IPS-NIHi11 (cell line): ENCODE measurements at places on chromosomes 13 and 19.

DNA sequence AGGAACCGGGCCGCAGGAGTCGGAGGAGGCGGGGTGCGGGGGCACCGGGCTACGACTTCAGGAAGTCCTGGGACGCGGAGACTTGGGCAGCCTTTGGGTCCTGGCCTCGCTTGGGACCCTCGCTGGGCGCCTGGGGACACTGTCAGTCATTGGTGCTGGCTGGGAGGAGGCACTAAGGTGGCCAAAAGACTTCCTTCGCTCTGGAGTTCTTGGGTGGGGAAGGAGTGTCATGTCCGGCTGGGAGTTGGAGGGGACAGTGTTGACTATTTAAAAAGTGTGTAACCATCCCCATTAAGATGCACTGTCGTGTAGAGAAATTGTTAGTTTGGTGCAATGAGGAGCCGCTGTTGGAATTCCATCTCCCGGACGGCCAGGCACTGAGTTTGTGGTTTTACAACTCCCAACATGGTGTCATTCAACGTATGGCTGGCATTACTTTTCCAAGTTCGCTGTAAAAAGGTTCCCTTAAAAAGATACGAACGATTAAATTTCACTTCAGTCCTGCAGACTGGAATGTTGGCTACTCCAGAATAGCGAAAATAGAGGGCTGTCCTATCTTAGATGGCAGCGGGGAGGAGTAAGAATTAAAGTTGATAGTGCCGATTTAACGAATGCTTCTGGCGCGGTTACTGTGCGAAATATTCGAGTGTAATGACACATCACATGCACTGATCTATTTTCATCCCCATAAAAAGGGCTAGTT is 776 bp downstream of the DNAJC3 start:
- DNase-seq = no peak

DNA sequence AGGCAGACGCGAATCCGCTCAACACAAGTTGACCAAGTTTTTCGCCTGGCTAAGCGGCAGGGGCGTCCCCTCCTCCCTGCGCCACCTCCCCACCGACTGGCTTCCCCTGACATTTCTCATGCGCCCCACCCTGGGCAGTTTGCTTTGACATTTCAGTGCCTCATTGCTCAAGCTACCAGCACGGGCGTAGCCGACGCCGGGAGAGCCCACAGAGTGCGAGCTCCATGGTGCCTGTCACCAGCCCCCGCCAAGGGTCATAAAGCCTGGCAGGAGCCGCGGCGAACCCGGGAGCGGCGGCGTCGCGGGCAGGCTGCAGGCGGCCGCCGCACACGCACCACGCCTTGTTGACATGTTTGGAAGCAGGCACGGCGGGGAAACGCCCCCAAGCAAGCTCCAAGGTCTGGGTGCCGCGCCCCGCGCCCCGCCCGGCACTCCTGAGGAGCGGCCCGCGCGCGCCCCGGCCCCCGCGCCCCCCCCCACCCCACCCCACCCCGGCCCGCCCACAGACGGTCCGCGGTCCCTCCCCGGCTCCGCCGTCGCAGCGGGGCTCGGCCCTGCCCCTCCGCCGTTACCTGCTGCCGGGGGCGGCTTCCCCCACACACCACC is 601 bp downstream of the FBXL3 start:
- peak; percentile 74 for DNase-seq

DNA sequence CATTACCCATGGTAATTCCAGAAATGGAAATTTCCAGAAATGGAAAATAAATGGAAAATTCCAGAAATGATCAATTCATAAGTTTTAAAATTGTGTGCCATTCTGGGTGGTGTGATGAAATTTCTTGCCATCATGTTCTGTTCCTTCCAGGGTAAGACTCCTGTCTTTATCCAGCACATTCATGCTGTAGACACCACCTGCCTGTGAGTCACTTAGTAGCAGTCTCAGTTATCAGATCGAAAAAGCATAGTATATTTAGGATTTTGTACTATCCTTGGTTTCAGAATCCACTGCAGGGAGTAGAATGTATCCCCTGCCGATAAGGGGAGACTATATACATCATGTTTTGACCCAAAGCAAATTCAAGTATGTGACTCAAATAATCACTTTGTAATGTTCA is 26.7 kb upstream of the CSNK1A1L start:
- DNase-seq = no peak

DNA sequence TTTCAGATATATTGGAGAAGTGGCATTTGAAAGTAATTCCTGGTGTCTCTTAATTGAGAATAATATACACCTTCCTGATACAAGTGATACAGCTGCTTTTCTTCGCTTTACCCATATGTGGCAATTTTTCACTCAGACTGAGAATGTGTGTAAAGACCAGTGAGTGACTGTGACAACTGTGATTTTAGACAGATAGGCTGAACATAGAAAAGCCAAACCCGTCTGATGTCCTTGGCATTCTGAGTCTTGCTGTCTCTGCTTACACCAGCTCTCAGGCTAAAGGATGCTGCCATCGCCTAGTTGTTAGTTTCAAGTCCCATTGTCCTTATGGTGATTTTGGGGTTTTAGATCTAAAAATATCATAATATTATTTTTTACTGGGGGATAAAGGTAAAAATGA is 492.6 kb downstream of the RFC3 start:
- no peak for DNase-seq

- no peak for DNase-seq
These were observed 30.1 kb upstream of the METTL21C start for GRCh38 chr13:102724923-102725322.

DNA sequence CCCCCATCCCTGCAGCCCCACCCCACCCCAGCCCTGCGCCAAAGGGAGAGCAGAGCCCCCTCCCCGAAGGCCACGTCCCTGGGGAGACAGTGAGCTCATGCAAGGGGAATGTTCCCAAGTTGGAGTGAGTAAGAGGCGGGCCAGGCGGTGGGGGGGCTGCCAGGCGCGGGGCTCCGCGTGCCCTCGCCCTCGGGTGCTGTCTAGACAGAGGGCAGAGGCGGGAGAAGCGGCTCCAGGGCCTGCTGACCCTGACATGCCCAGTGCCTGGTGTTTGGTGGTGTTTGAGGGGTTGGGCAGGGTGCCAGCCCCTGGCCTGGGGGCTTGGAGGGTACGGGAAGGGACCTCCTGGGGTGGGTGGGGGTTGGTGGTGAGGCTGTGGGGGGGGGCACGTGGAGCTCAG is 1.0 kb downstream of the FSTL3 start:
- no peak for DNase-seq

DNA sequence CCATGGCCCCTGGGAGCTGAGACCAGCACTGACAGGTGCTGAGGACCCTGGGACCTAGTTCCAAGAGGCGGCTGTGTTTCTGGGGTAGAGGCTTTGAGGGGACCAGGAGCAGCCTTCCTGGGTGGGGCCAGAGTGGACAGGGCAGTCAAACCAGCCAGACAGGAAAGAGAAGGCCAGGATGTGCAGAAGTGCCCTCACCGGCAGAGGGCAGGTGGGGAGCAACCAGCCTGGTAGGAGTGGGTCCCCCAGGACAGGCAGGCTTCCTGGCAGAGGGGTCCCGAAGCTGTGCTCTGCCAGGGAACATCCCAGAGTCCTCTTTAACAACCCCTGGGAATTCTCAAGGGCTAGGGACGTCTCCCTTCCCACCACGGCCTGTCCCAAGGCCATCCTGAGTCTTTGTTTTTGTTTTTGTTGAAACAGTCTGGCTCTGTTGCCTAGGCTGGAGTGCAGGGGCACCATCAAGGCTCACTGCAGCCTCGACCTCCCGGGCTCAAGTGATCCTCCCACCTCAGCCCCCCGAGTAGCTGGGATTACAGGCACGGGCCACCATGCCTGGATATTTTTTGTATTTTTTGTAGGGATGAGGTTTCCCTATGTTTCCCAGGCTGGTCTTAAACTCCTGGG is 3.0 kb upstream of the HIPK4 start:
- DNase-seq = peak; percentile 64

DNA sequence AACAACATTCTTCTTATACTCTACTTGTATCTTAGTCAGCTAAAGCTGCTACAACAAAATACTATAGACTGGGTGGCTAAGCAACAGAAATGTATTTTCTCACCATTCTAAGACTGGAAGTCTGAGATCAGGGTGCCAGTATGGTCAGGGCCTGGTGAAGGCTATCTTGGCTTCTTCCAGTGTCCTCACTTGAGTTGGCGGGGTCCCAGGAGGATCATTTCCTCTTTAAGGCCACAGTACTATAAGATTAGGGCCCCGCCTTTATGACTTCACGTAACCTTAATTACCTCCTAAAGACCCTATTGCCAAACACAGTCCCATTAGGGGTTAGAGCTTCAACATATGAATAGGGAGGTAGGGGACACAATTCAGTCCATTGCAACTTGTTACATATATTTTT is 30.7 kb upstream of the DOCK9 start:
- no peak for DNase-seq

DNA sequence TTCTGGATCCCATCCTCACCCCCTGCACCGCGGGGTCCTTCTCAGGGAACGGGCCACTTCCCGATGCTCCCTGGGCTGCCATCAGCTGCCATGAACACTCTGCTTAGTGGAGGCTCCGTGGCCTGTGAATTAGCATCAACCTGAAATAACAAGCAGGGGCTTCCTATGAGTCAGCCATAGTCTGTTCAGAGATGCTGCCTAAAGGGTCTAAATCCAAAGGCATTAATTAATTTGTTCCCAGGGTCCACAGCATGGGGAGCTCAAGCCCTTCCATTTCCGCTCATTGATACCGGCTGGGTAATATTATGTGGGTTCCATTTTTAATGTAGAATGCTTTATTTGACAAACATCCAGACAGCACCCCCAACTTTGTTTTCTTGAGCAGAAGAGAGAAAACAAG is 341.9 kb upstream of the TMTC4 start:
- DNase-seq = no peak

DNA sequence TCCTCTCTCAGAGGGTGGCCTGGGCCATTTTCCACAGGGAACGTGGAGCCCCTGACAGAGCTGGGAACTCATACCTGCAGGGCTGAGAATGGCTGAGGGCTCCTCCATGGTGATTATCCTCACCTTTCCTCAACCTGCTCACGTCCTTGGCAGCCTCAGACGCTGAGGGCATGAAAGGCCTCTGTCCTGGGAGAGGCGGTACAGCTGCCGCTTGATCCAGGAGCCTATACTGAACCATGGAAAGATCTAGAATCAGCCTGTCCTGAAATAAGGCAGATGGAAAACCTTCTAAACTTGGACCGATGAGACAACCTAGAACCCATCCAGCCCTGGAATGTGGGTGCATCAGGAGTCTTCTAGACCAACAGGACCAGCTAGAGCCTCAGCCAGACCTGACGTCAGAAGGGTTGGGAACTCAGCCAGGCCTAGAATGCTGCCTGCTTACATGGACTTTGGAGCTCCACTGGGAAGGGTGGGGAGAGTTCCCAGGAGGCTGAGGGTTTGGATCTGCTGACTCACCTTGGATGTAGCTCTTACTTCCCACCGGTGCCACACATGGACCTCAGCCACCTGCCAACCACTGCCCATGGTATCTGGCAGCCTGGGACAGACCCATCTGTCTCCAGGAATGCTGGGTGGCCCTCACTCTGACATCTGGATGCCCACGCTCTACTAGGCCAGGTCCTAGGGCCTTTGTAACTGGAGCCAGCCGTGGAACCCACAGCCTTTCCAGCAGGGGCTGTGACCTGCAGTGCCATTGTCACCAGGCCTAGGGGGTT is 7.5 kb downstream of the KCTD15 start:
- DNase-seq = peak; percentile 6

- no peak for DNase-seq
These were observed 106.2 kb upstream of the KLF5 start for GRCh38 chr13:72952529-72953141.

DNA sequence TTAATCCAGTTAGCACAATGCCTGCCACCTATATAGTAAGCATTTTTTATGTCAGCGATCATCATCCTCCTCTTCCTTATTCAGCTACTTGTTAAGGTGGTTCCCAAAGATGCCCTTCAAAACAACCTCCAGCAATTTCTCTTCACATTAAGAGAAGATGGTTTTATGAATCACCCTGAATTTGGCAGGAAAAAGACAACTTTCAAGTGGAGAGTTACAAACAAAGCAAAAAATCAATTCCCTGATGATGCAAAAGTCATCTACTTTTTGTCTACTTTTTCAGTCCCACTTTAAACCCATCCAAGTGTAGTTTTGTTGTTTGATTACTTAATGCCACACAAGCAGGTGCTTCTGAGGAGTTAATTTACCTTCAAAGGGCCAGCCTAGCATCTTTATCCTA is 139.1 kb upstream of the SERP2 start:
- no peak for DNase-seq

DNA sequence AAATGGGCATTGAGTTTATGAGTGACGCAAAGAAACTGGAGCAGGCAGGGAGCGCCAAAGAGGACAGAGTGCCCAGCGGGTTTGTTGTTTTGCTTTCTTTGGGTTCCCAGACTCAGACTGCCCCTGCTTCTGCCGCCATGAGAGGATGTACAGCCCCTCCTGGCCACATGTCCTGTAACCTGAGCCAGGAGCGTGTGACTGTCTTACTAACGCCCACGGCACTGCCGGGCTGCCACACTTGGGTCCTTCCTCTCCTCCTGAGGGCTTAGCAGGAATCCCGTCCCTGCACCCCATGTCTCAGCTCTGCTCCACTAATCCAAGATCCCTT is 80.5 kb downstream of the GPR12 start:
- peak; percentile 70 for DNase-seq

DNA sequence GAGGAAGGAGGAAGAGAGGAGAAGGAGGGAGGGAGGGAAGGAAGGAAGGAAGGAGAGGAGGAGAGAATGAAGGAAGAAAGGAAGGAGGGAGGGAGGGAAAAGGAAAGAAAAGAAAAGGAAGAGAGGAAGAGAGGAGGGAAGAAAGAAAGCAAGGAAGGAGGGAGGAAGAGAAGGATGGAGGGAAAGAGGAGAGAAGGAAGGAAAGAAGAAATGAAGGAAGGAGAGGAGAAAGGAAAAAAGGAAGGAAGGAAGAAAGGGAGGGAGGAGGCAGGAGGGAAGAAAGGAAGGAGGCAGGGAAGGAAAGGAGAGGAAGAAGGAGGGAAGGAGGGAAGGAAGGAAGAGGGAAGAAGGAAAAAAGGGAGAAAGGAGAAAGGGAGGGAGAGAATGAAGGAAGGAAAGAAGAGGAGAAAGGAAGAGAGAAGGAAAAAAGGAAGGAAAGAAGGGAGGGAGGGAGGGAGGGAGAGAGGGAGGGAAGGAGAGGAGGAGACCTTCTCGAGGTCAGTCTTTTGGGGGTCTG is 13.4 kb upstream of the CASP14 start:
- no peak for DNase-seq

GRCh38 chr19:1465191-1466016 is 13.6 kb downstream of the C19orf25 start:
- peak; percentile 78 for DNase-seq
